RCC 7860 (cell line): ENCODE measurements at places on chromosomes 4 and X.

GRCh38 chr4:90495936-90496335, 368.7 kb downstream of the CCSER1 start:
- no peak for DNase-seq

GRCh38 chr4:61812171-61812570, 612.0 kb downstream of the ADGRL3 start:
- DNase-seq, result no peak

DNA sequence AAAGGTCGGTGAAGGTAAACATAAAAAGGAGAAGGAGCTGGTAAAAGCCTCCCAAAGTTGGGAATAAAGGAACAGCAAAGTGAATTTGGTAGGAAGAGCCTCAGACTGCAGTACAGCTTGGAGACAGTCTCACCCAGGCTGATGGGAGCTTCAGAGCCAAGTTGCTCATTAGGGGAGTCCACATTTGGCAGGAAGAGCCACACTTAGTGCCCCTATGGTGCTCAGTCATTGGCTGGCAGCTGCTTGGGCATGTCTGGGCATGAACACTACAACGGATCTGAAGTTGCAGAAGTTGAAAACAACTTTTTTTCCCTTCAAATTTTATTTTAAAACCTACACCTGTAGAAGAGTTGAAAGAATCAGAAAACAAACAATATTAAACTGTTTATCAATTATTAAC, 2497.3 kb downstream of the ARAP2 start:
- no peak for DNase-seq

GRCh38 chr4:53654300-53654758, 63.0 kb upstream of the LNX1 start:
- no peak for DNase-seq

GRCh38 chr4:5247735-5248134, 196.5 kb downstream of the STK32B start:
- no peak for DNase-seq

- no peak for DNase-seq
These were observed 1.3 kb downstream of the RHOH start for GRCh38 chr4:40197879-40198689.

- no peak for DNase-seq
These were observed 306.8 kb upstream of the FAM241A start for GRCh38 chr4:111838406-111838930.

GRCh38 chrX:132022198-132022966, 720 bp upstream of the STK26 start:
- DNase-seq, result no peak

GRCh38 chr4:57342411-57342810, 232.2 kb upstream of the IGFBP7 start:
- no peak for DNase-seq

GRCh38 chr4:26871611-26872010, 11.0 kb downstream of the STIM2 start:
- no peak for DNase-seq

GRCh38 chrX:8191022-8191421, 20.0 kb upstream of the VCX2 start:
- DNase-seq, result peak; percentile 74

GRCh38 chrX:3184176-3184930, 143.1 kb downstream of the ARSF start:
- no peak for DNase-seq

GRCh38 chr4:163590103-163590502, 95.6 kb downstream of the TMA16 start:
- DNase-seq, result no peak

GRCh38 chr4:180304321-180304720, 1938.9 kb upstream of the TENM3 start:
- no peak for DNase-seq

DNA sequence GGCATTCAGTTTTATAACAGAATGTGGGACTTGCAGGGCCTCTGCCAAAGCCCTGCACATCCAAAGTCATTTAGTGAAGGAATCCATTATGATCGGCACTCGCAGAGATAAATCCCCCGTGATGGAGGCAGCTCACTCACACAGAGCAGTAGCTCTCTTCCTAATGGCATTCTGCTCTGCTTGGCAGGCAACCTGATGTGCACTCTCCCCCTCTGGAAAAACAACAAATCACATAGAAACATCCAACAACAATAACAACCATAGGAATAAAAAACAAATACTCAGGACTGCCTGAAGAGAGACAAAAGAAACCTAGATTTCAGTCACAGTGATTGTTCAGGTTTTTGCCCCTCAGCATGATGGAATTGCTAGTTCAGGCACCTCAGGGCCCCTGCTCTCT, 59.7 kb downstream of the NAA11 start:
- no peak for DNase-seq

GRCh38 chr4:121669163-121669550, 27.6 kb downstream of the ANXA5 start:
- DNase-seq, result peak; percentile 5

GRCh38 chrX:38431525-38431924, 79.1 kb downstream of the OTC start:
- DNase-seq, result no peak

- DNase-seq, result no peak
These were observed 28.7 kb downstream of the FAM9C start for GRCh38 chrX:13015536-13016236.

GRCh38 chrX:55787727-55788126, 70.2 kb downstream of the RRAGB start:
- no peak for DNase-seq

GRCh38 chr4:8308144-8308543, 38.6 kb downstream of the HTRA3 start:
- no peak for DNase-seq

- DNase-seq, result peak; percentile 6
These were observed 17.3 kb downstream of the NIPAL1 start for GRCh38 chr4:48033825-48034413.

DNA sequence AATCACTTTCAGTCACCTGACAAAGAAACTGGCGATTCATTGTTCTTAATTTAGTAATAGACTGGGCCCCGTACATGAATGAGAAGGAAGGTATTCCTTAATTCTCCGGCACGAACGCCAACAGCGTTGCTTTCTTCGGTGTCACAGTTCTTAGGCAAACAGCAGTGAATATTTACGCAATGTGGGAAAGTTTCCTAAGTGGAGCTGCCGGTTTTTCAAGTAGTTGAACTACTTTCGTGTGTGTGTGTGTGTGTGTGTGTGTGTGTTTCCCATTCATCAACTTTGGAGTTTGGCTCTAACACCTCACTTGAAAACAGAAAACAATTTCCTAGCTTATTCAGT, 651 bp downstream of the NXT2 start:
- no peak for DNase-seq

- DNase-seq, result no peak
These were observed 51.6 kb downstream of the RTL5 start for GRCh38 chrX:72080150-72080549.

DNA sequence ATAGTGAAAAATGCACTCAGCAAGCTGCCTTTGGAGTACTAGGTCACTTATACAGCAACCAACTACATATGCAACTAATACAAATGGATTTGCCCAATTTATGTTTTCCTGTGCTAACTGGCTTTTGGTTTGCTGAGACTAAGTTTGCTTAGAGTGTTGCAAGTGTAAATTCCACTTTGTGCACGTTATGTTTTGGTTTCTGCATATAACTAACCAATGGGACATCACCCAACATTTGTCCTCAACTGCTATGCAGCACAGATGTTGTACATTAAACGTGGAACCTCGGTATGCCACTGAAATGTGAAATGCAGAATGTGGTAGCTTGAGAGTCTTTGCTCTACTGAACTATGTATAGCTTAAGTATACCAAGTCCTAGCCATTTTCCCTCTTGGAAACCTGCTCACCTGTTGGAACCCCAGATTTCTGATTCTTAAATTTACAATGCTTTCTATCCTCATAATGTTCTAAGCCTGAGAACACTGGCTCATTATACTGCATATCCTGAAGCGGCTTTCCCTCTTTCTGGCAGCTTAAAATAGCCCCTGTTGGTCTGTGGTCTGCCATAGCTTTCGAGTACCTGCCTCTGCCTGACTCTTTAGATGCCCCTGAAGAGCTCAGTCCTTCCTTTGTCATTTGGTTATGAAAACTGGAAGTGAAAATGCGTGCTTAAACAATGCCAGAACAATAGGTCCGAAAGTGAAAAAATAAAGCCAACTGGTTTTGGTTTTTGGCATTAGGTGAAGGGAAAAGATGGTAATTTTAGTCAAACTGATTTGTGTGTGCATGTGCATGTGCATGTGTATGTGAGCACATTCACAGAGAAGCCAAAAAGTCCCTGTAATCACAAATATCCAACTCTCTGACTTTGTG, 158.0 kb downstream of the SH2D1A start:
- DNase-seq, result no peak

DNA sequence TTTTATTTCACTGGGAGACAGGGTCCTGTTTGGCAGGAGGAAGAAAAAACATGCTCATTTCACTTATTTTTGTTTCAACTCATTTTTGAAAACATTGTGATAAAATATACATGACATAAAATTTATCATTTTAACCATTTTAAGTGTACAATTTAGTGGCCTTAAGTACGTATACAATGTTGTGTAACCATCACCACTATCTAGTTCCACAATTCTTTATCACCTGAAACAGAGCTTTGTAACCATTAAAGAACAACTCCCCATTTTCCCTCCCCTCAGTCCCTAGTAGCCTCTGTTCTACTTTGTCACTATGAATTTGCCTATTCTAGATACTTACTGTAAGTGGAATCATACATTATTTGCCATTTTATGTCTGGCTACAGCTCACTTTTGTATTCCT, 143.8 kb downstream of the GPAT3 start:
- no peak for DNase-seq

GRCh38 chr4:154454710-154455109, 36.9 kb downstream of the DCHS2 start:
- no peak for DNase-seq

- DNase-seq, result no peak
These were observed 10.6 kb upstream of the CTSO start for GRCh38 chr4:155964016-155964891.

- no peak for DNase-seq
These were observed 46.9 kb downstream of the BMPR1B start for GRCh38 chr4:94804650-94805049.

DNA sequence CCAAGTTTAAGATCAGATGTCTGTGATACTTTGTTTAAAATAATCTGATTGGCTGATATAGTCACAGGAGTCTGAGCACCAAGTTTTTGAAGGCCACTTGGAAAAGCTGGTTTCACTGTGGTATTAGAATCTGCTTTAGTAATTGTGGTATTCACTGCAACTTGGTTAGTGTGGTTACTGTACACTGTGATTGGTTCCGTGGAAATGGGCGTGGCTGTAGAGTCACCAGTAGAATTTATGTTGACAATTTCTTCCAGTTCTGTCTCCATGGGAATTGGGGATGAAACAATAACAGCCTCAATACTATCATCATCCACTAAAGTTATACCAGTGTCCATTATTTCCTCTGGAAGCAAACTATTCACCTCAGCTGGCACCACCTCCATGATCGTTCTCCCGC, 26.2 kb downstream of the LIN54 start:
- peak; percentile 20 for DNase-seq

DNA sequence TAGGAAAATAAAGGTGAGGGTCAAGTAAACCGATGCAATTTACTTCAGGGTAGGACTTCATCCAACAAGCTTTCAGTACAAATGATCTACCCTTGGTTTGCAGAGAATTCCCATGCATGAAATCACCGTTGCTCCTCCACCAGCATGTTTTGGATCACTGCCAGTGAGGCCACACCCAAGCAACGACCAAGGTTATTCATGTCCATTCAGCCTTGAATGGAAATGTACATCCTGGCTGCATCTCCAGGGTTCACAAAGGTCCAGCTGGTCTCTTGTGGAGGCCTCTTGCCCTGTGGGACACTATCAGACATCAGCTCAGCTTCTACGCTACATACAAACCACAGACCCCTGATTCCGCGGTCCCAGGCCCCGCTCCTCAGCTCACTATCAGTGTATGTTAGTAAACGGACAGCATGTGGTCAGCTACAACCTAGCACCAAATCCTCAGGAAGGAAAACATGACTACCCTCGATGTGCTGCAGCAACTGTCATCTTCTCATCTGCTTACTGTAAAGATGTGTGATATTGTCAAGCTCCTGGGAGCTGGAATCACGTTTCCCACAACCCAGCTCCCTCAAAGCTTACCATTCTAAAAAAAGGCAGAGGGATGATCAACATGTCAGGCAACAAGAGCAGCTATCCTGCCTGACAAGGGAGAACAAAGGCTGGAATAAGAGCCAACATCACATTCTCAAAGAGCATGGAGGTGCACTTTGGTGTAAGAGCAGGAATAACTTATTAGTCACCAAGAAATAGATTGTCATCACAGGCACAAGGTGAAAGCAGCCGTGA, 4.9 kb downstream of the LYAR start:
- DNase-seq, result peak; percentile 26

GRCh38 chrX:153511784-153512500, 5.5 kb upstream of the ATP2B3 start:
- DNase-seq, result no peak

- no peak for DNase-seq
These were observed 513.8 kb upstream of the FAM241A start for GRCh38 chr4:111631215-111631999.

DNA sequence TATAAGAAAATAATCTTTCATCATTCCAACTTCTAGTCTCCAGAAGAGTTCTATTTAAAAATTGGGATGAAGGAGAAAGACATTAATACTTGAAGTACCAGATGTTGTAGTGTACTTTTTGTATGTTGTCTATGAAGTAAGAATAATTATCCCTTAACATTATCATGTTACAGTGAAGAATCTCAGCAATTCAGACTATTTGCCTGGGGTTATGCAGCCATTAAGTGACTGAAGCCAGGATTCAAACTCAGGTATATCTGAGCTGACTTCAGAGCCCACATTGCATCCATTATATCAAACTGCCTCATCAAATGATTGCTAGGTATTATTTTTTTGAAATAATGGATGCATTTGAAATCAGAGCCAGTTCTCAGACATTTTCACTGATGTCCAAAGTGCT, 76.1 kb upstream of the FHDC1 start:
- DNase-seq, result no peak

DNA sequence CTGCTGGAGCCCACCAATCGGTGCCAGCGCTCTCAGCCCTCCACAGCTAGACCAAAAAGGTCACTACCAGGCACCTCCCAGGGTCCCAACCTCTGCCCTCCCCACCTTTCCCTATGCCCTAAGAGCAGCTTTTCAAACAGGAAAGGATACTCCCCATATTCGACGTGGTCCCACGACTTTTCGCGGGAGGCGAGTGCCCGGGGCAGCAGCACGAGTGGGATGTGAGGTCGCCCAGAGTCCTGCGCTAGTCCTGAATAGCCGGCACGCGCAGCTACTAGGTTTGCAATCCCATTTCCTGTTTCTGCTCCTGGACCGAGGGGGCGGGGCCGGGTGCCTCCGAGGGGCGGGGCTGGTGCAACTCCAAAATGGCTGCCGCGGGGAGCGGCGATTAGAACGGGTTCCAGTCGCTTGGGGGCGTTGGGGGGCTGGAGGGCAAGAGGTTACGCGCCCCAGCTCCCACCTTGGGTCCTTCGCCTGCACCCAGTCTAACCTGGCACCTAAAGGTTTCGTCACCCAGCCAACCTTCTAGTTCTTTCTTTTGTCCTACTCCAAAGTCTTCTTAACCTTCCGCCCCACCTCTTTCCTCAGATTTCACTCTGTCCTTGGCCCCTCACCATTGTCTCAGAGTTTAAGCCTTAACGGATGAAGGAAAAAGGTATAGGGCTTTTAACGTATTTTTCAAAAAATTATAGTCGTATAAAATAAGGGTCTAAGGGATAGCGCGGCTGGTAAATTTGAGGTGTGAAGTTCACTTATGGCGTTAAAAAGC, 85.0 kb upstream of the TENT5D start:
- DNase-seq, result no peak

GRCh38 chr4:67327245-67328017, 217.9 kb downstream of the CENPC start:
- peak; percentile 28 for DNase-seq
